Fibroblast of skin of left biceps (primary cell): ENCODE measurements at places on chromosomes 3 and 15.

- DNase-seq, result no peak
These were observed 835 bp downstream of the STOML1 start for GRCh38 chr15:73991260-73991659.

DNA sequence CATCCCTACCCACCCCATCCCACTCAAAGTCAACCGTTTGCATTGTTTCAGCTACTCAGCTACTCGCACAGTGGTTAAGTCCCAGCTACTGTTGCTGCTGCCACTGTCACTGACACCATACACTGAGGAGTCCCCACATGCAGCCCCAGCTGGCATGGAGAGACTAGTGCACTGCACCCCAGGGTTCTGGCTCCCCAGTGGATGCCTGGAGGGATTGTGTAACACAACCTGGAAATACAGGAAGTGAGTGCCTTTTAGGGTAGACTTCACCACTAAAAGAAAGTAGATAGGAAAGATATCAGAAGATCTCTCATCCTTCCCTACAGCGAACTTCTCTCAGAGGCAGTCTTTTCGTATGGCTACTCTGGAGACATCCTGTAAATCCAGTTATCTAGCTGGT is 169.2 kb upstream of the STRIT1 start:
- DNase-seq, result no peak

- no peak for DNase-seq
These were observed 95.2 kb downstream of the CLDN1 start for GRCh38 chr3:190227064-190227463.

DNA sequence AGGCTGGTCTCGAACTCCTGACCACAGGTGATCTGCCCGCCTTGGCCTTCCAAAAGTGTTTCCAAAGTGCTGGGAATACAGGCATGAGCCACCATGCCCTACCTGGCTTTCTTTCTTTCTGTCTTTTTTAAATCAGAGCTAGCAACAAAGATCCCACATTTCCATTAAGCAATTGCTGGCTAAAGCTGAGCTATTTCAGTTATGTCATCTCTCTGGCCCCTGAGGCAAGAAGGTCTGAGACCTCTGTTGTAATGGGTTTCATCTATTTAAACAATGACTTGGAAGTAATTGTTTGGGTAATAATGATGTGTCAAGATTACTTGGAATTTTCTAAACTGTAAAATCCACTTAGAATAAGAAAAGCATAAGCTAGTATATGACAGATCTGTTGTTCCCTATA is 30.2 kb upstream of the CRBN start:
- no peak for DNase-seq

DNA sequence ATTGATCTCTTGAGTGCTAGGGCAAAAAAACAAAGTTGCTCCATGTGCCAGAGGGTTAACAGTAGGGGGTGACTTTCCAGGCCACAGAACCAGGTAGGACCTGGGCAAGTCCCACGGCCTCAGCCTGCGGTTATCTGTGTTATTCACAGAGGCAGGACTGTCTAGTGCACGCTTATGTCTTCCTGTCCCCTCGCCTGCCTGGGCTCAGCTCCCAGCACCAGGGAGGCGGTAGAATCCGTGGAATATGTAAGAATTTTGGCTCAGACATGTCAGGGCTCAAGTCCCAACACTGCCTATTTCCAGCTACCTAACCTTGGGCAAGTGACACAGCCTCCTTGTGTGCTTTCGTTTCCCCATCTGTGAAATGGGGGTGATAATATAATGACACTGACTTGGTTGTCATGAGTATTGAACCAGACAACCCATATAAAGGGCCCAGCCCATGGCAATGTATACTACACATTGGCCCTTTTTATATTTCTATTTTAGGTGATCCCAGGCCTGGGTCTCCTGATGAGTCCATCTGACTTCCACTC is 44.3 kb upstream of the FLNB start:
- DNase-seq, result no peak

- DNase-seq, result no peak
These were observed 6.3 kb downstream of the MAN2C1 start for GRCh38 chr15:75361989-75362641.

DNA sequence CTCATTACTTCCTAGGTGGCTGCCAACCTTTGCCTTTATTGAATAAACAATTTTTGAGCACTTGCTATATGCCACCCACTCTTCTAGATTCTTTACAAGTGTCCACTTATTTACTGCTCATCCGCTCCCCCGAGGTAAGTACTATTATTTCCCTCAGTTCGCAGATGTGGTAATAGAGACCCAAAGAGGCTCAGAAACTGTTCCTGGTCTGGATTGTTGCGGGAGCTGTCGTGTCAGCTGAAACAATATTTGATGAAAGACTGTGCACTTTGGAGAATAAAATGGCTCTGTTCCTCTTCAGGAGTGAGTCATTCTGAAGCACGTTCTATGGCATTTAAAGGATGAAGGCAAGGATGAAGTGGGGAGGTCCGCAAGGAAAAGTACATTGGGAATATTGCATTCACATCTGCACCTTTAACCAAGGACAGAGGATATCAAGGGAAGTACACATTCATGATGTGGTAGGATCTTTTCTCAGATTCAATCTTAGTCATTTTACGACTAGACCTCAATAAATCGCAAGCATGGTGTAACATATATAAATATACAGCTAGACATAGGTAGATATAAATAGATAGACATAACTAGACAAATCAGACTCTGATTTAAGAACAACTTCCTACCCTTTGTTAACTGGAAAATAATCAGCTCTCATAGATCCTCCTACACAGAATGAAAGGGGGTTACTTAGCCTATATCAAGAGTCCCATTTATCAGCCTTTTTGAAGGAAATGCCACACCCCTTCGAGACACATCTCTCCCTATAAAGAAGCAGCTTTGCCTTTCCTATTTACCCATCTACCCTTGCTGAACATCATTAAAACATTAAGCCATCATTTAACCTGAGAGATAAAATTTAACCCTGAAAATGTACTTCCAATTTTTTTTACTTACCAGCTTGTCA is 70.3 kb downstream of the RORA start:
- no peak for DNase-seq

DNA sequence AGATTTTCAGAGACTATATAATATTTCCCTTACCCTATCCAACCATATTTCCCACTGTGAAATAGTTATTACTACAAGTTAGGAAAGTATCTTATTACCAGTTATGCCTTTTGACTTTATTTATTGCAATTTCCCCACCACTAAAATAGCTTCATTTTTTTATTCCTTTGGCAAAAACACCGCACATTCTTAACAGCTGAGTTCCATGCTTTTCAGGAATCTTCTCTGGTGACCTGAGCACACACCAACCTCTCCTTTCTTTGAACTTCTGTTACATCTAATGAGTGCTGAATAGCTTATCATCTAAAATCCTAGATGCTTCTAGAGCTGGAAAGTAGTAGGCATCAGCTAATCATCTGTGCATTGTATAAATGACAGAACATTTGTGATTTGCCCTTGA is 99.1 kb downstream of the UBE2E2 start:
- DNase-seq, result peak; percentile 32

- no peak for DNase-seq
These were observed 926 bp upstream of the SKOR1 start for GRCh38 chr15:67824197-67824968.

- no peak for DNase-seq
These were observed 14.8 kb upstream of the PARP14 start for GRCh38 chr3:122665881-122666280.

- no peak for DNase-seq
These were observed 202.2 kb upstream of the ADAMTS9 start for GRCh38 chr3:64890006-64890405.

DNA sequence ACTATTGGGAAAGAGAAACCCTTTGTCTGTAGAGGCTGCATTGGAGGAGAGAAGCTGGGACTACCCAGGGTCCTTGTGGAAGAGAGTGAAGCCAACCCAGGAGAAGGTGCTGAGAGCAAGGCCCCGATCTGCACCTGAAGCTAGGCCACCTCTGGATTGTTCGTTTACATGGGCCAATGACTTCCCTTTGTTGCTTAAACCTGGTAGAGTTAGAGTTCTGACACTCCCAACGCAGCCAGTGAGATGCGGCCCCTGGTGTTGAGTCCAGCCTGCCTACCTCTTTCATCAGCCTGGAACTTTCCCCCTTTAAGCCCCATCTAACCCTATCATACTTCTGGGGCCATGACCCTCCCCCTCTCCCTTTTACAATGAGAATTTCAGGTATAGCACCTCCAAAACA is 30.8 kb downstream of the CCDC13 start:
- DNase-seq, result no peak

DNA sequence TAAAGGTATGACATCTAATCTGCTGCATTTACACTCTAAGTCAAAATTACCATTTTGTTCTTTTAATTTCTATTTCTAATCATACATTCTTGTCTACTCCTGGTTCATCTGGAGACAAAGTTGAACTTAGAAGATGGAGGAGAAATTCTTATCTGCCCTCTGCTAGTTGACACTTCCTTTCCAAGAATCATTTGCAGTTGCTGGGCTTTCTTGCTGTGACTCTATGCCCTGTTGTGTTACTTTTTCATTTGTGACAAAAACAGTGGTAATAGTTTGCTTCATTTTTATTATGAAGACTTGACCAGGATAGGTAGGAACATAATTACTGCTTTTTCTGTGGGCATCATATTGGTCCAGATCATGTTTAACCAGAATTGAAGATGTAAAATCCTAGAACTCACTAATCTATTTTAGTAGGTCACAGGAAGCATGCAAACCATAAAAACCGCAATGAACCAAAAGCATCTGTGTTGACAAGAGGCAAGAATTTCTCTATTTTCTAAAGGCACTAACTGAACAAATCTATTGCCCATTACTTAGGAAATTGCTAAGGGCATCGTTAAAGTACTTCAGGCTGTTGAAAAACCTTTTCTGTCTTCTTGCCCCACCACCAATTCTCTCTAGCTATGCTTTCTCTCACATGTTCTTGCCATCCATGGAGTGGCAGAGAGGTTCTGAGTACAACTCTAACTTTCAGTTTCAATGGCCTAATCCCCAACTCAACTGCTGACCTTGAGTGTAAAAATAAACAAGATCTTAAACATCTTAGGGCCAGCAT is 4.2 kb upstream of the CCR2 start:
- DNase-seq, result no peak

GRCh38 chr15:41935566-41936020 is 36.8 kb downstream of the EHD4 start:
- DNase-seq, result no peak

DNA sequence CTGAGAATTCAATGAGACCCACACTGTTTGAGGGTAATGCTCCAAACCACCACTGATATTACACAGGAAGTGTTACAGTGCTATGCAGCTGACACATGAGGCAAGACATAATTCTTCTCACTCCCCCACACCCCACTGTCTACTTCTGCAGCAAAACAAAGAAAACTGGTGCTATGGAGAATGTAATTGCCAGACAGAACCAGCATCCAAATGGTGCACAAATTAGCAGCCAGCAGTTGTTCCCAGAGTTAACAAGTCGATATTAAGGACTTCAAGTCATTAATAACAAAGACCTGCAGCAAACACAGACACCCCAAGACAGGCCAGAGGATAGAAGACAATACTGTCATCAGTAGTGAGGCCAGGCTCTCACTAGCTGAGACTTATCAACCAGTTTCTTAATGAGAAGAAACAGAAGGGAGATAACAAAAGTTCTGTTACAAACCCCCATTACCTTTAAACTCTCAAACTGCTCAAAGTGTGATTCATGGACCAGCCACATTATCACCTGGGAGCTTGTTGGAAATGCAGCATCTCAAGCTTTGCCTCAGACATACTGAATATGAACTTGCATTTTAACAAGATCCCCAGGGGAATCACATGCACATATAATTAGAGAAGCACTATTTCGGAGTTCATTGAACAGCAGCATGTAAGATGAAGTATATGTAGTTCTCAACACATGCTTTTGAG is 58.7 kb upstream of the FNDC3B start:
- DNase-seq, result no peak

- DNase-seq, result no peak
These were observed 6.7 kb upstream of the DGKG start for GRCh38 chr3:186368717-186369116.

GRCh38 chr15:91942720-91943394 is 89.3 kb downstream of the SLCO3A1 start:
- DNase-seq, result peak; percentile 37

- no peak for DNase-seq
These were observed 27.9 kb downstream of the CHCHD4 start for GRCh38 chr3:14096742-14097141.

- DNase-seq, result no peak
These were observed 277.1 kb downstream of the EDEM1 start for GRCh38 chr3:5464649-5465048.

DNA sequence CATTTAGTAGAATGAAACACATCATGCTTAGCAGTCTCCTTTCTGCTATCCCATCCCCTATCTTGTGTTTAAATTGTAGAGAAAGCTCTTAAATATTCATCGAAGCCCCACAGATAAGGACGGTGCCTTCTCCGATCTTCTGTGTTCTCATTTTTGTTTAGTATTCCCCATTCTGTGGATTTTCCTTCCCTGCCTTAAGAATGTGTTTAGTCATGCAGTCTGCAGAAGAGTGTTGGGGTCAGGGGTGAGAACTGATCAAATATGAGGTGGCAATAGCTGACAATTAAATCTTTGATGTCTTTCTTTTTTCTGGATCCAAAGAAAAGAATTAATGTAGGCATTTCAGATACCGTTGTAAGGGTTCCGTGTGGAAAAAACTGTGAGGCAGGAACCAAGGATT is 9.3 kb upstream of the ANKUB1 start:
- DNase-seq, result no peak

- DNase-seq, result no peak
These were observed 20.3 kb upstream of the RAD18 start for GRCh38 chr3:8983591-8983990.

DNA sequence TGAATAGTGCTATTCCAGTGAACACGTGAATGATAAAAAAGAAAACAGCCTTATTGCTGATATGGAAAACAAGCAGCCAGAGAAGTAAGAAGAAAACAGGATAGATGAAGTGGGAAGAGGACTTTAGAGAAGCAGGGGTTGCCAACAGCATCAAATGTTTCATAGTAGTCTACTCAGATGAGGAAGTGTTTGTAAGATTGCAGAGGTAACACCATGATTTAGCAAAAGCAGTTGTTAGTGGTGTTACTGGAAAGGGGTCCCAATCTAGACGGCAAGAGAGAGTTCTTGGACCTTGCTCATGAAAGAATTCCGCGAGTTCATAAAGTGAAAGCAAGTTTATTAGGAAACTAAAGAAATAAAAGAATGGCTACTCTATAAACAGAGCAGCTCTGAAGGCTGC is 108.8 kb upstream of the MCTP2 start:
- DNase-seq, result no peak

- DNase-seq, result peak; percentile 20
These were observed 3.9 kb upstream of the CHSY1 start for GRCh38 chr15:101255615-101256241.

DNA sequence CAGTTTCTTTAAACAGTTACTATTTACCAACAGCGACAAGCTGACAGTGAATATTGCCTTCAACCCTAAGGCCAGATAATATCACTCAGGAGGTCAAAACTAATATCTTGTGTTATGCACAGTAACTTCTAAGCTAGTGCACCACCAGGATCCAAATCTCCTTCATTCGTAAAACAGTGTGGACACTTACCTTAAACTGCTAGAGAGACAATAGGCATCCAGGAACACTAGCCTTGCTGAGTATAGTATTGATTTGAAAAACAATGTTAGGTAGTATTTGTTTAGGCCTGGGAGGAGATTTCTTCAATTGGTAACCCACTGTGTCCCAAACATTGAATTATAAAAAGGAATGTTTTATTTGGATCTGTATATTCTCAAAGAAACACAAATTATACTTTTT is 707.9 kb upstream of the UBE2E2 start:
- DNase-seq, result no peak
